ENCODE measurements at places on chromosomes 12 and 14.

- DNase-seq: no peak
Observed at GRCh38 chr12:49482095-49483051, 56.5 kb upstream of the KCNH3 start.

GRCh38 chr14:68471029-68471963, 321.6 kb downstream of the ZFP36L1 start:
- DNase-seq: no peak

- no peak for DNase-seq
Observed at GRCh38 chr12:92133795-92134637, 11.6 kb downstream of the BTG1 start.

GRCh38 chr14:50977863-50978528, 33.7 kb upstream of the PYGL start:
- DNase-seq: no peak

DNA sequence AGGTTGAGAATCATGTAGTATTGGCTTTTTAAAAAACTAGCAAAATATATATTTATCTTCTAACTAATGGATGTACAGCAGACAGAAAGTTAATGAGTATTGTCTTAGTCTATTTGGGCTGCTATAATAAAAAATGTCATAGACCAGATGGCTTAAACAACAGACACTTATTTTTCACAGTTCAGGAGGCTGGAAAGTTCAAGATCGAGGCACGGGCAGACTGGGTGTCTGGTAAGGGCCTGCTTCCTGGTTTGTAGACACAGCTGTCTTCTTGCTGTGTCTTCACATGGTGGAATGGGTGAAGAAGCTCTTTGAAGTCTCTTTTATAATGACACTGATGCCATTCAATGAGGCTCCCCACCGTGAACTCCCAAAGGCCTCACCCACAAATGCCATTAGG, 70.1 kb upstream of the KRR1 start:
- no peak for DNase-seq

- no peak for DNase-seq
Observed at GRCh38 chr12:32146074-32146873, 39.6 kb downstream of the BICD1 start.

DNA sequence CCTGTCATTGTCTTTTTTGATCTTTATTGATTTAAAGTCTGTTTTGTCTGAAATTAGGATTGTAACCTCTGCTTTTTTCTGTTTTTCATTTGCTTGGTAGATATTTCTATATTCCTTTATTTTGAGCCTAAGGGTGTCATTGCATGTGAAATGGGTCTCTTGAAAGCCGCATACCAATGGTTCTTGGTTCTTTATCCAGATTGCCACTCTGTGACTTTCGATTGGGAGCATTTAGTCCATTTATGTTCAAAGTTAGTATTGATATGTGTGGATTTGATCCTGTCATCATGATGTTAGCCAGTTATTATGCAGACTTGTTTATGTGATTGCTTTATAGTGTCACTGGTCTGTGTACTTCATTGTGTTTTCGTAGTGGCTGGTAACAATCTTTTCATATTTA, 29.8 kb upstream of the PLBD1 start:
- DNase-seq: no peak

DNA sequence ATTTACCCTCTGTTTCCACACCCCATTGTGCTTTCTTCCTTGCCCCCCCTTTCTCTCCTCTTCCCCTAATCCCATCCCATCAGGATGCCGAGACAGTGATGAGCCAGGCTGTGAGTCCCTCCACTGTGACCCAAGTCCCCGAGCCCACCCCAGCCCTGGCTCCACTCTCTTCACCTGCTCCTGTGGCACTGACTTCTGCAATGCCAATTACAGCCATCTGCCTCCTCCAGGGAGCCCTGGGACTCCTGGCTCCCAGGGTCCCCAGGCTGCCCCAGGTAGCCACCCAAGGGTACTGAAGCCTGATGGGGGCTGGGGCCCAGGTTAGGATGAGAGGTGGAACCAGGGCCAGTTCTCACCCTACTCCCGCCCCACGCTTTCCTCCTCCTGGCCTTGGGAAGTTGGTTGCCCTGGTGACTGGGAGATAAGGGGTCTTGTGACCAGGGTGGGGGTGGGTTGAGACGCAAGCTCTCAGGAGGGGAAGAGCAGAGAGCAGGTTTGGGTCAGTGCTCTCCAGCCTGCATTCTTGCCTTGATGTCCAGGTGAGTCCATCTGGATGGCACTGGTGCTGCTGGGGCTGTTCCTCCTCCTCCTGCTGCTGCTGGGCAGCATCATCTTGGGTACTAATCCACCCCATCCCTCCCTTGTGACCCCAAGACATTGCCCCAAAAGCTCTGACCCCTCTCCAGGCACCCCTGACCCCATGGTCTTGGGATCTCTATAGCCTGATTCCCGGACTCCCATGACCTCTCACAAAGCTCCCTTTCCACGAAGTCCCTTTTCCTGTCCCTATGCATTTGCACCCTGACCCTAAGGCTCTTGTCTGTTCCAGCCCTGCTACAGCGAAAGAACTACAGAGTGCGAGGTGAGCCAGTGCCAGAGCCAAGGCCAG, 1.2 kb downstream of the AMHR2 start:
- no peak for DNase-seq

DNA sequence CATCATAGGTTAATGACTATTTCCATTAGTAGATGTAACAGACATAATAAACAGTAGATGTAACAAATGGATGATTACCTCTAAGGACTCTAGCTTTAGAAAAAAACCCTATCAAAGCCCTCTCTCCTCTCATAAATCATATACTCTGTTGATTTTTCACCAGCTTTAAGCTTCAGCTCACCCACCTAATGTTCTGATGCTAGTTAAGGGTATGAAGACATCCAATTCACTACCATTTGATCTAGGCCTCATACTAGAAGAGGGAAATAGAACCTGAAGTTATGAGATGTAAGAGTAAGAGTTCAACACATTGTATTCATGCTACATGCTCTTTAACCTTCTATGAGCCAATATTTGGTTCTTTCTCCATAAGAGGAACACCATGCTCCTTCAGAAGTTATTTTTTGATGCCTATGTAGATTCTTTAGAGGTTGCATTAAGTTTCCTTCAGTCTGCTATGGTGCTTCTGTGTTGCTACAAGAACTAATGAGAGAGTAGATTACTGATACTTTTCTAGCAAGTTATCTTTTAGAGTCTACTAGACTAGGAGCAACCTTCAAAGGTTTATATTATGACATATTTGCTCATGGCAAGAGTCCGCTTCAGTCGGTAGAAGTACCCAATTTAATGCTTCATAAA, 16.0 kb downstream of the A2M start:
- DNase-seq: no peak

- DNase-seq: no peak
Observed at GRCh38 chr14:79580414-79580813, 630.9 kb downstream of the DIO2 start.

DNA sequence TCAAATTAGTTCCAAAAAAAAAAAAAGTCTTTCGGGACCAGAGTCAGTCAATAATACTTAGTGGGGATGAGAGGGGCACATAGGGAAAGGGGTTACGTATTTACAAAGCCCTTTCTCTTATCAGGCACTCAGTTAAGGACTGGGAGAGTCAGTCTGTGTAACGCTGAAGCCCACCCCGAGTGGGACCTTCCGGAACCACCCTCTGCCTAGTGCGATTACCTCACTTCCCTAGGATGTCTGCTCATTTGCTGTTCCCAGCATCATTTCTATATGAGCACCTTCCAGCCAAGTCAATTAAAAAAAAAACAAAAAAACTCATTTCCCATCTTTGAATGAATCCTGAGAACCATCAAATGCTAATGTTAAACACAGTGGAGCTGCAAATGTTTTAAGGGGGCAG, 76.9 kb downstream of the BMP4 start:
- no peak for DNase-seq

DNA sequence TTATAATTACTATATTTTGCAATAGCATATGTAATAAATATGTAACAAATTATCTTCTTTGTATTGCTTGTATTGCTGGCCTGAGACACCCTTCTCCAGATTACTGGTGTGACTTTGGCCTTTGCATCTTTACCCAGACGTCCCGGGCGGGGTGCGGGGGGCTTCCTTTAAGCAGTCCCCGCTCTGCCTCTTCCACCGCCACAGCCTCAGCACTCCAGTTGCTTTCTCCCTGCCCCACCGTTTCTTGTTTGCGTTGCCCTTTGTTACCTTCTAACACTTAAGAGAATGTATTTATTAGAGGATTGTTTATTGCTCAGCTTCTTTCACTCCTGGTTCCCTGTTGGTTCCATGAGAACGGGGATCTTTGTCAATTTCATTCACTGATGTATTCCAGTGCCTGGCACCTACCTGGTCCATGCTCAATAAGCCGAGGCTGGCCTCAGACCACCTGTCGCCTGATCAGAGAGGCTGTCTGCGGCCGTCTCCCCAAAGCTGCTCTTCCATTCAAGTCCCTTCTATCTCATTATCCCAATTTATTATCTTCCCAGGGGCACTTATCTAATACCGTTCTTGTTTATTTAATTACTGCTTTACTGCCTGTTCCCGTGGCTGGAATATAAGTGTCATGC, 100.5 kb upstream of the RFLNA start:
- DNase-seq: no peak

GRCh38 chr12:18436170-18436569, 174.9 kb downstream of the PIK3C2G start:
- no peak for DNase-seq

- no peak for DNase-seq
Observed at GRCh38 chr12:3732901-3733300, 20.0 kb downstream of the CRACR2A start.

DNA sequence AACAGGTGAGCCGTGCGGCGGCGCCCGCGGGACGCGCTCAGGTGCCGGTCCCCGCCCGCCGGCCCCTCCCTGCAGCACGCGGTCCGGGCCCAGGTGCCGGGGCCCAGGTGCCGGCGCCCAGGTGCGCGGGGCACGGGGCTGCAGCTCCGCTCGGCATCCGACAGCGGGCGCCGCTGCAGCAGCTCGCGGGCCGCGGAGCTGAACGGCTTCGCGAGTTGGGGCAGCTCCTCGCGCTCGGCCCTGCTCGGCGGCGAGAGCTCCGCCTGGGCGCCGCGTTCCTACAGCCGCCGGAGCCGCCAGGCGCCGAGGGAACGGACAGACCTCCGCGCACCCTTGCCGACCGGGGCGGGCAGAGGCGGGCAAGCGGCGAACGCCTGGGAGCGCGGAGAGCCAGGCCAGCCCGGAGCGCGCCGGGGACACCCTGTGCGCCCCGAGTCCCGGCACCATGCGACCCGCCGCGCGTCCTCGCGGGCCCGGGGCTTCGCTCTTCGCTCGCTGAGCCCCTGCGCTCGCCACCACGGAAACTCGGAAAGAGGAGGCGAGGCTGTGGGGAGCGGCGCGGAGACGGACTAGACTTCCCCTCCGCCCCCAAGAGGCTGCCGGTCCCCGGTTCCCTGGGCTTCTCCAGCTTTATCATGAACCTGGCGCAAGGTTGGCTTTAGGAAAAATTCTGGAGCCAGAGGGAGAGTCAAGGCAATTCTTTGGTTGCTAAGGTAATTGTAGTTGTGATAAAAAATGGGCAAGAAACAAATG, at the start of gene RGS6:
Gene RGS6 (plus strand): TSS at position 201 of the 753 bp plus-strand sequence.
- no peak for DNase-seq

Measured in HTR-8/SVneo (cell line).